Ammon's horn (tissue), 1 donor: ENCODE measurements at places on chromosomes 4 and X.

DNA sequence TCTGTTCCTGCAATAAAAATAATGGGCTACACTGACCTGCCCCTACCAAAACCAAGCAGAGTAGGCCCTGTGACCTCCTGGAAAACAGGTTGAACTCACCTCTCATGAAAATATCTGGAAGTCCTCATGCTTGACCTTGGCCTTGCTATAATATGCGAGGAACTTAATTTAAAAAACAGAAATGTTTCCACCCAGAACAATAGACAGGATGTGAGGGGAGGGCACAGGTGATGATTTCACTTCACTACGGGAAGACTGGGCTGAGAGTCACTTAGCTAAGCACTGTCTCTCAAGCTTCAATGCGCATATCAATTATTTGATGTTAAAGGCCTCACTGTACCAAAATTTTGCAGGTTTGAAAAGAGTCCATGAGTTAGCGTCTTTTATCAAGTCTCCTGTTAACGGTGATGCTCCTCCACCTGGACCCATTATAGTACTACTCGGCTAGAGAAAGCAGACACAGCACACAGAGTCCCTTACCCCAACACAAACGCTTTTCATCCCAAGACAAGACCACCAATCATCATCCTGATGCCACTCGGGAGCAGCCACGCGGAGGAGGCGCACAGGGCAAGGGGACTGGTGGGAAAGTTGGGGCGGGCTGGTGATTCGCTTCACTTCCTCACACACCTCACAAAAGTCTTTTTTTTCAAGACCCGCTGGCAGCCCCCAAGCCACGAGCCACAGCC lies 25.9 kb downstream of the ZNF721 start:
- DNase-seq: no peak

DNA sequence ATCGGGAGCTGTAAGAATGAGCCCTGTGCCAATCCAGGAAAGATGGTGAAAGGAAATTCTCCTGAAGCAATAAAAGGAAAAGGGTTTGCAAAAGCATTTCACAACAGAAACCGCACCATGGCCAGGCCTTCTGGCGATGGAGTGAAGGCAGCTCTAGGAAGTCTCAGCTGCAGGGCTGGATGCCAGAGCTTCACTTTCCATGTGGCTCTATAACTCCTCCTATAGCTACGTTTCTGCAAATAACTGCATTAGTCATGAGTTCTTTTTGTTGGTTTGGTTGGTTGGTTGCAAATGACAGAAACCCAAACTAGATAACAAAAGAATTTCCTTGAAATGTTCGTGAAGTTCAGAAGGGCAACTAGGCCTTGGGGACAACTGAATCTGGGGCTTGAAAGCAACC lies 84.6 kb downstream of the RELL1 start:
- DNase-seq: no peak

GRCh38 chrX:139803224-139803623 lies 95.3 kb upstream of the MCF2 start:
- DNase-seq: no peak

- DNase-seq: peak; percentile 88
Observed at GRCh38 chrX:115940888-115941332, 229.6 kb upstream of the AGTR2 start.

DNA sequence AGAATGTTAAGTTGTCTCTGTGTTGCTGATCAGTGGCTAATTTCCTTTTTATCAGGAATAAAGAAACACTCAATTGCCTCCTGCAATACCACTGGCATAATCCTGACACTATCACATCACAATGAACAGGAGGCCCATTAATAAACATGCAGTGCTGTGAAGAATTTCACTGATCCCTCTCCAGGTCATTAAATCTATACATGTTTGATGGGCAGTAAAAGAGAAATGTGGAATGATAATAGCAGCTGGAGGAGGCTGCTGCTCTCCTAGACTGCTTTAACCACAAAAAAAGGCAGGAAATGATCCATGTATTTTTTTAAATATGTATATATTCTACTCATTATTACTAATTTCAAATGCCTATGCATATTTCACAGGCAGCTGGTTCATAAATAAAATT lies 202.1 kb downstream of the CENPC start:
- no peak for DNase-seq

DNA sequence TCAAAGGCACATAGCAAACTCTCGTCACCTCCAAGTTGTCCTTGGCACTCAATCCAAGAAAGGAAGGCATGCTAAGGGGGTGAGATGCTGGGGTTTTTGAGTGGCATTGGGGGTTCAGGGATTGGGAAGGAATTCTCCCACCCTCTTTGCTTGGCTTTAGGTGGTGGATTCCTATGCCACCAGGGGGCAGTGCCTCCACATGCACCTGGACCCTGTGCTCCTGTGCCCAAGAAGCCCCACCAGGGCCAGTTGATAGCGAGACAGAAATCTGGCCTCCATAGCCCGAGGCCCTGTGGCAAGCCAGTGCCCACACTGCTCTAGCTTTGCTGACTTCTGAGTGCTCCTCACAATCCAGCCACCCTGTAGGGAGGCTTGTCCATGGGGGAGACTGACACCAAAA lies 2.0 kb upstream of the FATE1 start:
- DNase-seq: no peak

DNA sequence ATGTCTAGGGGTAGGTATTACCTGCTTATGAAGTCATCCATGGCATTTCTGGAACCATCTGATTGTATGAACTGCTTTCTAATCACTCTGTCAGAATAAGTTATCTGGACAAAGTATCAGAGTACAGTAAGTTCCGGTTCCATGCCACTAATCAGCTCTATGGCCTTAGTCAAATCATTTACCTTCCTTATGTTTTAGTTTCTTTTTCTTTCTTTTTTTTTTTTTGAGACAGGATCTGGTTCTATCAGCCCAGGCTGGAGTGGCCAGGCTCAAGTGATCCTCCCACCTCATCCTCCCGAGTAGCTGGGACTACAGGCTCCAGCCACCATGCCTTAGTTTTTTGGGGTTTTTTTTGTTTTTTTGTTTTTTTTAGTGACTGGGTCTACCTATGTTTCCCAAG lies 11.5 kb downstream of the XIAP start:
- DNase-seq: no peak

- no peak for DNase-seq
Observed at GRCh38 chr4:24965627-24966026, 52.8 kb upstream of the CCDC149 start.

DNA sequence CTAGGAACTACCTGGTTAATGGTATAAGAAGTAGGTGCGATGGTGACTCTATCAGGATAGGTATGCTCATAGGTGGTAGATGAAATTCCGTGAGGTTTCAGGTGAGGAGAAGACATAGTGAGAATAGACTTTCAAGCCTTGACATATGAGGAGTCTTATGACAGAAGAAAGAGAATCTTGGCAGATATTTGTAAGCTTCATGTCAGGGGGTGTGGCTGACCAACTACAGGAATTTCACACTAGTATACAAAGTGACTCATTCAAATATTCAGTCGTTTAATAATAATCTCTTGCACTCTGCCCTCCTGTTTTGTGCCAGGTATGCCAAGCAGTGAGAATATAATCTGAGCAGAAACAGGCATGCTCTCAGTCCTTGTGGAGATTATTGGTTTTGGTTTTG lies 22.8 kb downstream of the PACRGL start:
- DNase-seq: no peak

DNA sequence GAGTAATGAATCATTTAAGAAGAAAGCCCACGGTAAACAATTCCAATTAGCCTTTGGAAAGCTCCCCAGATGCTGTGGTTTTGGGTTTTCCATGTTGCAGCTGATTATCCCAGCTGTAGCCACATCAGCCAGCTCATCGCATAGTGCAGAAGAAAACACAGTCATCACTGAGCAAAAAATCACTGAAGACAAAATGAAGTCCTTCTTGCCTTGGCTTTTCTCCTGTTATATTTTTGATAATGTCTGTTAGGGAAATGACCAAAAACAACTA lies 193.0 kb upstream of the C1QTNF7 start:
- no peak for DNase-seq

GRCh38 chr4:152927737-152928136 lies 8.4 kb upstream of the FHDC1 start:
- DNase-seq: no peak

DNA sequence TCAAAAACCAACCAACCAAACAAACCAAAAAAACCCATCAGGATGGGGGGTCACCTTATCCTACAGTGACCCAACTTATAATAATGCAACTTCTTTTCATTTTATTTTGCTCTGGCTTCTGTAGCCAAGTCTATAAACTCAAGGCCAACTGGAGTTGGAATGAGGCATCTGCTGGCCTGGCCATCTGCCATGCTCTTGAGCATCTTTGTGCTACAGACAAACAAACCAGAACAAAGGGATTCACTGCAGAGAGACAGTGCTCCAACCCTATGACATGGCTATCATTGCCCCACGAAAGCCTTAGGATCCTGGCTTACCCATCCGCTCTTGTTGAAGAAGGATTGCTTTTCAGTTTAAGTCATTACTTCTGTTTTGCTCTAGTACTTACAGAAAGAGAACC lies 49.2 kb upstream of the SCRG1 start:
- peak; percentile 88 for DNase-seq

GRCh38 chrX:153681175-153681574 lies 6.6 kb upstream of the SLC6A8 start:
- DNase-seq: no peak

- DNase-seq: no peak
Observed at GRCh38 chrX:44299177-44299576, 44.3 kb downstream of the EFHC2 start.

- peak; percentile 18 for DNase-seq
Observed at GRCh38 chrX:1535241-1536041, 1.5 kb downstream of the P2RY8 start.

DNA sequence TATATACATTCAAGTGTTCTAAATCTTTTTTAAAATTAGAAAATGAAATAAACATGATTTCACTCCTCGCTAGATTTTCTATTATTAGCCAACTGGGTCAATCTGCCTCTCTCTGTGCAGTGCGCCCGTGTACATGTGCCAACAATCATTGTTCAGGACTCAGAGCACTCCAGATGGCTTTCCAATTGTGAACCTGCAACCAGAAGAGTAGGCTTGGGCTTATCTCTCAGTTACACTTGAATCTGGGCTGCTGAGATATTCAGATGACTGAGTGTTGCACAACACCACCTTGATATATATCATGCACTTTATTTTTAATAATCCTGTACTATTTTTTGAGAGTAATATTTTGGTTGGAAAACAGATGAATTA lies 184.0 kb upstream of the FSTL5 start:
- peak; percentile 68 for DNase-seq

GRCh38 chr4:6916069-6916586 lies 6.5 kb downstream of the TBC1D14 start:
- no peak for DNase-seq

DNA sequence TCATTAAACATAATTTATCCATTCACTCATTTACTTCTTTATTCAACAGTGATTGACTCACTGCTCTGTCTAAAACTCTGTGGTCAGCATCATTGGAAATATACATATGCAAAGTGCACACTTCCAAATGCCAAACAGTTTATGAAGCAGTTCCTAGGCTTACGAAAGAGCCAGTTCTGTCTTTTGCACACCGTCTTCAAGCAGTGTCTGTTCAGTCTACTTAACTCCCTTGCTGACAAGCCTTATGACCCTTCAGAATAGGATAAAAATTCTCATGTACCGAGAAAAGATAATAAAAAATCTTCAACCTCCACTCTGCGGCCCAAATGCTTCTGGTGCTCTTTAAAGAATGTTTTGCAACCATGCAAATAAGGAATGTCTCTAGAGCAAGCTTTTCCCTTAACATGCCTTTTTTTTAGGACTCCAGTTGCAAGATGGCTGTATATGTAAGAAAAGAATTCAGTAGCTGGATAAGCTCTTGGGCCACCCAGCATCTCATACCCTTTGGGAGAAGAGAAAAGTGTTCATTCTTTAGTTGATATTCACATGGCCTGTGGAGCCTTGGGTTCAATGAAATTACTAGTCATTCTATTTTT lies 1037.0 kb upstream of the SLIT2 start:
- no peak for DNase-seq

GRCh38 chrX:46716796-46717195 lies 42.1 kb downstream of the SLC9A7 start:
- DNase-seq: no peak

DNA sequence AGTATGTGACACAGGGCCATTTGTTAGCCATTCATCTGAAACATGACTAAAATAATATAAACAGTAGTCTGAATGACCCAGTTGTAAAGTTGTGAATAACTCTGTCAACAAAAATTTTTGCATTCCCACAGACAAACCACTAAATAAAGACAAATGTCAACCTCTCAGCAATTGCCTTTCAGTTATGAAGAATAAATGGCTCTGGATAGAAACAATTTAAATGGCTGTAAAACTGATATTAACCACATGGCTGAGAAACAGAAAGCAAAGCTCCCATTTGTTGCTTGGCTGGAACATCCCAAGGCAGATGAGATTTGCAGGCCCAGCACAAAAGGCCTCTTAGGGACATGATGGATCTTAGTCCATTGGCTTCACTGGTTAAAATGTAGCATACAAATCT lies 296.3 kb downstream of the GALNTL6 start:
- no peak for DNase-seq

DNA sequence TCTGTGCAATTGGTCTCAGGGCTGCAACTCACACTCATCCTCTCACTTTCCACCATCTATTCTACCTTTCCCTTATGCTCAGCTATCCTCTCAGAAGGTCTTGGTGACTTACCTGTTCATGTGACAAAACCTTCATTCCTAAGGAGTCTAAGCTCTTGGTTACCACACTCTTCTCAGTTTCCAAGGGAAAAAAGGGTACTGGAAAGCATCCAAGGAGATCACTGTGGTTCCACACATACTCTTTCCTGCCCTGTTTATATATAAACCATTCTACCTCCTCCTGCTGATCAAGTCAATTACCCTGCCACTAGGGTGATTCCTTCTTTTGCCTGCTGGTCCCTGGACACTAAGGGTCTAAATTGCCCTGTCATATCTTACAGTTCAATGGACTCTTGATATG lies 57.2 kb upstream of the MAML3 start:
- no peak for DNase-seq

DNA sequence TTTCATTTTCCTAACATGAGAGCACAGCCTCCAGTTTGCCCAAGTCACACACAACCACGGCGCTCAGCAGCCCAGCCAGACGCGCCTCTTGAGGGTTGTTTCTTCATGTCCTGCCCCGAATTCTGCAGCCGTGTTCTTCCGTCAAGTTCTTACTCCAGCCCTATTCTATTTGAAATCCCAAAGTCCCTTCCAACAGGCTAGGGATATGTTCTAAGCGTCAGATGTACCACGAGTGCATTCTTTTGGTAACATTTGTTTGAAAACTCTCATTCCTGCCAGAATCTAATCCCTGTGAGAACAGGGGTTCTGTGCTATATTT lies 23.1 kb downstream of the ACSL1 start:
- DNase-seq: no peak

DNA sequence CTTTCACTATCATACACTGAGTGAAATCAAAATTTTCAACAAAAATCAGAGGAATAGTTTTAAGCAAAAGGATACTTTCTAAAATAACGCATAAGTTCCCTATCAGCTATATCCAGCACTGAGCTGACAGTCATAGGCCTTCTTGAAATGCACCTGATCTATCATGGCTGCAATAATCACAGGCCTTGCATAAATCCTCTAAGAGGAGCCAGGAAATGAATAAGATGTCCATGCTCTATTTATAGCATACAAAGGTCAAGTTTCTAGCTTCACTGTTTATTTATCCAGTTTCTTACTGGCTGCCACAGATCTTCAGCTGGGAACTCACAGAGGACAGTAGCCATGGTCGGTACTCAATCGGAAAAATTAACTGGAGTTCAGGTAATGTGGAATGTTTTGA lies 235.9 kb upstream of the DMD start:
- DNase-seq: no peak

GRCh38 chrX:27186671-27187070 lies 276.5 kb downstream of the PPP4R3C start:
- DNase-seq: peak; percentile 2

GRCh38 chrX:455199-455598 lies 68.5 kb upstream of the PPP2R3B start:
- no peak for DNase-seq
